NCI-H1694 treated with DMSO at 0.1 percent for 48 hours (cell line): ENCODE measurements at places on chromosomes 13 and 19.

DNA sequence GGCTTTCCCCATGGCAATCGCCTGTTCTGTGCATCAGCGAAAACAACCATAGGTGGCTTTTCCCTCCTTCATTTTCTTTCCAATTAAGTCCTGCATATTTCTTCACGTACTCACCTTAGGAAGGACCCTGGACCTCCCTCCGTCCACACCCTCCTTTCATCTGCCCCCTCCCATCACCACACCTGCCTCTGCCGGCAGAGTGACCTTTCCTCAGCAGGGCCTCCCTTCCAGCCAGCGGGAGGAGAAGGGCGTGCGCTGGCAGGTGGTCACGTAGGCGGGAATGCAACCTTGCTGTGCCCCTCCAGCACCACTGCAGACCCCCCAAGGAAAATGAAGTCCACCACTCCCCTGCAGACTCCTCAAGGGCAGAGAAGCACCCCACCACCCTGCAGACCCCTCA lies 61.1 kb downstream of the GSX1 start:
- DNase-seq, result no peak

- no peak for DNase-seq
These were observed 87.7 kb downstream of the SGCG start for GRCh38 chr13:23268441-23268840.

- DNase-seq, result no peak
These were observed 43.4 kb upstream of the N4BP2L1 start for GRCh38 chr13:32471187-32471922.

- no peak for DNase-seq
These were observed 13.4 kb downstream of the SERP2 start for GRCh38 chr13:44386913-44387556.

DNA sequence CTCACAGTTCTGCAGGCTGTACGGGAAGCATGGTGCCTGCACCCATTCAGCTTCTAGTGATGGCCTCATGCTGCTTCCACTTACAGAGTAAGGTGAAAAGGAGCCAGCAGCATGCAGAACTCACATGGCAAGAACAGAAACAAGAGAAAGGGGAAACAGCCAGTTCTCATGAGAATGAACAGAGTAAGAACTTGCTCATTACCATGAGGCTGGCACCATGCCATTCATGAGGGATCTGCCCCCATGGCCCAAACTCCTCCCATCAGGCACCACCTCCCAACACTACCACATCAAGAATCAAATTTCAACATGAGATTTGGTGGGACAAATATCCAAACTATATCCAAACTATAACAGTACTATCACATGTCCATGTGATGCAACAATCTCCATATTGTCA lies 72.1 kb downstream of the KATNAL1 start:
- no peak for DNase-seq

GRCh38 chr19:49347835-49348234 lies 12.6 kb downstream of the CD37 start:
- no peak for DNase-seq

DNA sequence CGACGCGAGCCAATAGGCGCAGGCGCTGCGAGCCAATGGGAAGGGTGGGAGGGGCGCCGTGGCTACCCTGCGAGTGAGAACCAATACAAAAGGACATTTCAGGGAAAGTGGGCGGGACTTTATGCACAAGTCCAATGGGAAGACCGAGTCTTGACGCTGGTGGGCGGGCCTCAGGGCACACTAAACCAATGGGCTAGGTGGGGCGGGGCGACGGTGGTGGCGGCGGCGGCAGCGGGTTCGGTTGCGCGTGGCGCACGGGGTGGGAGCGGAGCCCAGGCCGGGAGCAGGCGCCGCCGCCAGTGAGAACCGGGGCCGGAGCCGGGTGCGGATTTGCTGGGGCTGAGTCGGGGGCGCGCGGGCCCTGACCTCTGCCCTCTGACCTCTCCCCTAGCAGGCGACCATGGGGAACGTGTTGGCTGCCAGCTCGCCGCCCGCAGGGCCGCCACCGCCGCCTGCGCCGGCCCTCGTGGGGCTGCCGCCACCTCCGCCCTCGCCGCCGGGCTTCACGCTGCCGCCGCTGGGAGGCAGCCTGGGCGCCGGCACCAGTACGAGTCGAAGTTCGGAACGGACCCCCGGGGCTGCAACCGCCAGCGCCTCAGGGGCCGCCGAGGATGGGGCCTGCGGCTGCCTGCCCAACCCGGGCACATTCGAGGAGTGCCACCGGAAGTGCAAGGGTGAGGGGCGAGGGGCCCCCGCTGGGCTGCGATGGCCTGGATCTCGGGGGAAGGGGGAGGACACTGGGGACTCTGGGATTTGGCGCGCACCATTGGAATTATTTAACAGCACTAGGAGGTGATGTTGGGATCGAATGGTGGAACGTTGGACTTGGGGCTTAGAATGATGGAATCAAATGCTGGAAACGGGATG lies at the start of gene TOMM40:
TSS of gene TOMM40 (plus strand) at position 239 of the 867 bp plus-strand sequence. CDS start at position 401, 162 bp downstream.
- DNase-seq, result peak; percentile 100

- no peak for DNase-seq
These were observed 2.9 kb downstream of the CDC16 start for GRCh38 chr13:114237415-114238112.

DNA sequence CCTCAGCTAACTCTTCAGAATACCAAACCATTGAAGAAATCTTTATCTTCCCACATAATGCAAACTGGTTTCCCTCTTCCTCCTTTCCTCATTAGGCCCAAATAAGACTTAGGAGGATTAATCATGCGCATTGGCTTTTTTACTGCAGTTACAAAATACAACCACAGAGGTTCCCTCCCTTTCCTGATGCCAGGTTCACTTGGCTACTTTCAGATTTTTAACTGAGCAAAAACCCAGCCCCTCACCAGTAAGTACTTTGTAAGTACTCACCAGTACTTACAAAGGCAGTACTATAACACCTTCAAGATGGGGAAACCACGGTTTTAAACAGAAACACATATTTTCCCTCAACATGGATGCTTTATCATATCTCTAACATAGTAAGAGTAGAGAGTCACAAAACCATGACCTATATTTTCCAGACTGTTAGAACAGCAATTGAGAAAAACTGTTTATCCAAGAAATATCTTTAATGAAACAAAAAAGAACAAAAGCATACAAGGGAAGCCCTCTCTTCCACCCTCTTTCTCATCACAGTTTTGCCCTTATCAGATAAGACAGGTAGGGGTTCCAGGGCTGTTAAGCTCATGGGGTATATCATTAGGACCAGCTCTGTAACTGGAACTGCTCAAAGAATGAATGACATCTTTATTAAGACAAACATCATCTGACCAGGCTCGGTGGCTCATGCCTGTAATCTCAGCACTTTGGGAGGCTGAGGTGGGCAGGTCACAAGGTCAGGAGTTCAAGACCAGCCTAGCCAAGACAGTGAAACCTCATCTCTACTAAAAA lies 12.7 kb downstream of the FOXO1 start:
- DNase-seq, result no peak

GRCh38 chr13:95494082-95494681 lies 58.3 kb upstream of the CLDN10 start:
- DNase-seq, result peak; percentile 55
